ENCODE measurements at places on chromosomes 6 and 20.

- DNase-seq: peak; percentile 71
These were observed 507.3 kb upstream of the CITED2 start for GRCh38 chr6:139881728-139882211.

- no peak for DNase-seq
These were observed 264.4 kb upstream of the PRDM1 start for GRCh38 chr6:105821777-105822176.

- DNase-seq: no peak
These were observed 155.3 kb downstream of the PLCB1 start for GRCh38 chr20:8287340-8287739.

DNA sequence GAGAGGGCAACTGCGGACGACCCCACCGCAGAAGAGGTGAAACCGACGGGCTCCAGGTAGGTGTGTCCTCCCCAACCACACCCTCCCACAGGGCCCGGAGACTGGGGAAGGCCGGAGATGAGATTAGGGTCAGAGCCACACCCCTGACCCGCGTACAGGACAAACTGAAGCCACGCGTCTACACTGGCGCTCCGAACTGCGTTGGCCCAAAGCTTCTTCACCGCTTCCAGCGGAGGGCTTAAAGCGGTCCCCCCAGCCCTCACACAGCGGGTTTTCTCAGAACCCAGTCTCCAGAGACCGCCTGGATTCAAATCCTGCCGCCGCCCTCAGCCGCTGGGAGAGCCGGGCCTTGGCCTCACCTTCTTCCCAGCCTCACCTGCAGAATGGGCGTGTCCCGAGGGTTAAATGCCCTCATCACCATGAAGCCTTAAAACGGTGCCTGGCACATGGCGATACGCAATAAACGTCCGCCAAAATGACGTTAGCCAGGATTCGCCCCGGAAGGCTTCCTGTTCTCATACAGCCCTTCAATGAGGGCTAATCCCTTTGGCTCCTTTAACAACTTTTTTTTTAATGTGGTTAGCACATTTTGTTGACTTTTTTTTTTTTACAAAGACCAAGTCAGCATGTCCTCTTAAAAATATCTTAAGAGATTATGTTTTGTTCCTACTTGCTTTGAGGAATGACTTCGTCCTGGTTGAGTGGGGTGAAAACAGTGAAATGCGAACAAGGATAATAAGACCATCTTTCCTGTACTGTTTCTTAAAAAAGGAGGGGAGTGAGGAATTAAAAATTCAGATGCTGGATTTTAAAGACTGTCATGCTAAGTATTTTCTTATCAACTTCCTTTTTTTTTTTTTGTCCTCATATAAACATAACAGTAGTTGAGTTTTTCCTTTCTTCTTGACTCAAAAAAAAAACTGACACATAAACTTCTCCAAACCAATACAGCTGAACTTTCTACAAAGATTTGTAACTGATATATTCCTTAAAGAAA is 15.1 kb upstream of the ZNF217 start:
- DNase-seq: peak; percentile 57

DNA sequence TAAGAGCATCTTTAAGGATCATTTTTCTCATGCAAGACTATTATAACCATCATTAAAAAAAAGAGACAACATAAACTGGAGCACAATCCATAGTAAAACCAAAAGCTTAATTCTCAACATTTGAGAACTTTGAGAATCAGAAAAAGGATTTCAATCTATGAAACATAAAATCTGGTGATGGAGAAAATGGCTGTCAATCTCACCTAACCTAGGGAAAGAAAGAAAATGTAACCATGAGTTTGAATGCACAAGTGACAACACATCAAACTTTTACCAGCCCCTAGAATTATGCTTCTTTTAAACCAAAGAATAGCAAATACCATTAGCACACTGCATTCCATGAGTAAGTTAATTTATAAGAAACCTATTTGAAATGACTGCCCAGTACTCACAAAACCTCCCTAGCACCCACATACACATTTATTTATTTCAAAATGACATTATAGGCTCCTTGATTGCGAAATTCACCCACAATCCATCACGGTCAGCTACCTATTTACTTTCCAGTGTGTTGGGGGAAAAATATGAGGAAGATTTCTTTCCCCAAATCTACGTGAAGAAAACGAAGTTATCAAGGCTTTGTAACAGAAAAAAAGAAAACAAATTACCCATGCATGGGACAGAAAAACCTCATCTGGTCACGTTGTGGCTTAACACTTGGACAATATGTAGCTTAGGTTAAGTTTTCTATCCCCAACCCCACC is 828 bp downstream of the ASCC3 start:
- peak; percentile 47 for DNase-seq

- DNase-seq: peak; percentile 80
These were observed 16.7 kb downstream of the HMGN4 start for GRCh38 chr6:26554697-26555504.

DNA sequence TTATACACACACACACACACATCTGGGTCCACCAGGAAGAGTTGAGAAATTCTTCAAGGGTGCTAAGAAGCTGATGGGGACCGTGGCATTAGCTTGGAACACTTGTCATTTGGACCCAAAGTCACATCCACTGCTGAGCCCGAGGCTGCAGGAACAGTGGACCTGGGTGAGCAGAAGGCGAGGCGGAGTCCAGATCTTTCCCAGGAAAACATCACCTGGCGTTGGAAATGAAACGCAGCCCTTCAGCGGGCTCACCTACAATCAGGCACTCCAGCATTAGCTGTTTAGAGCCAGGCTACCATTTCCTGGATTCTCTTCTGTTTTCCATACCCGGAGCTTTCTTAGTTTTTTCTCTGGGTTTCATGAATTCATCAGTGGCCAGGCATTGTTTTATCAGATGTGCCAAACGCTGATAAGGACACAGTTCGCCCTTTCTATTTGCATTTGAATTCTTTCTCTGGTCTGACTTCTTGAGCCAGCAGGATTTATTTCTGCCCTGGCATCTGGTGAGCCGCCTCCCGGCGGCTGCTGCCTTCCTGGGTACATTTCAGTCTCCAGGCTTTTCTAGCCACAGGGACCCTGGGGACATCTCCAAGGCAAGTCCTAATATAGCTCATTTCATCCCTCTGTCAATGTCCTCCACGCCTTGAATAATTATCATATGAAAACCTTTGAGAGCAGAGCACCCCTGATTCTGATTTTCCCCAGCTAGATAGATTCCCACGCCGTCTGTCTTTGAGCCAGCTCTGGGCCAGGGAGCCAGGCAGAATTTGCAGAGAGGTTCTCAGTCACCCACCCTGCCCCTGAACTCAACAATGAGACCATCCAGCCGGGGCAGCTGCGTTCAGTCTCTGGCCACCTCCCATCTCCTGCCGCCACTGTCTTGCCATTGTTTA is 170.9 kb downstream of the TTLL2 start:
- no peak for DNase-seq

- no peak for DNase-seq
These were observed 28.1 kb downstream of the ROS1 start for GRCh38 chr6:117397536-117398227.

GRCh38 chr6:25508051-25508450 is 144.0 kb upstream of the SCGN start:
- no peak for DNase-seq

DNA sequence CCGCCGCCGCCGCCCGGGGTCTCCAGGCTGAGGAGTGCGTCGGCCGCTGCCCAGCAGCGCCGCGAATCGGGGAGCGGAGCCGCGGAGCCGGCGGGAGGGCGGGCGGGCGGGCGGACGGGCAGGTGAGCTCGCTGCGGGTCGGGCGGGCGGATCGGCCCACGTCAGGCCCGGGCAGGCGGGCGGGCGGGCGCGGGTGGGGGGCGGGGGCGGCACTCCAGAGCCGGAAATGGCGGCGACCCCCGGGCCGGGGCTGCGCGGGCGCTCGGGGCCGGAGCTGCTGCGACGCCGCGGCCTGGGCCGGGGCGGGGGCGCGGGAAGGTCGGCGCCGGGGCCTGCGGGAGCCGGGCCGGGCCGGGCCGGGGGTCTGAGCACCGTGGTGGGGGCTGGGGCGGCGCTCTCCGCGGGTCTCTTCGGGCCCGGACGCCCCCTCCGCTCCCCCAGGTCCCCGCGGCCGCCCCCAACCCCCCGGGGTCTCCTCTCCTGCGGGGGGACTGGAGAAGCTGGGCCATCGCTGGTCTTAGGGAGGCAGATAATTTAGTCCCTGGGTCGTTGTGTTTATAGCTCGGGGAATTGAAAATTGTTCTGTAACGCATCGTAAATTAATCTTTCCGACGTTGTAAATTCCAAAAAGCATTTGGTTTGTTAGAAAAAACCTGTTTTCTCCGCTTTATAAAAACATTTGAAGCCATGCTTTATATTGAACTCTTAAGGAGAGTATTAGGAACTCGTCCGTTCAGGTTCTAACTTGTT is 451 bp downstream of the DNAJC5 start:
- DNase-seq: no peak

GRCh38 chr6:133551436-133551835 is 310.3 kb downstream of the EYA4 start:
- DNase-seq: no peak

DNA sequence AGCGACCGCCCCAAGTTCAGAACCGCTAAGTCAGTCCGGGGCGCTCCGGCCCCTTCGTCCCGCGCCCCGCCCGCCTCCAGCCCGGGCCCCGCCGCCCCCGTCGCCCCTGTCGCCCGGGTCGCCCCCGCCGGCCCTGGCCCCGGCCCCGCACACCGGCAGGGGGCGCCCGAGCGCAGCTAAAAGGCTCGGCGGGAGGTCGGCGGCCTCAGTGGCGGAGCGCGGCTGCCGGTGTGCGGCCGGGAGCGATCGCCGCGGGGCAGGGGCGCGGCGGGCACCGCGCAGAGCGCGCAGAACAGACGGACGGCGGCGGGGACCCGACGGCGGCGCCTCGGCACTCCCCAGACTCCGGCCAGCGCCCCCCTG is at the start of gene FNDC1:
TSS of gene FNDC1 (plus strand) at position 208 of the 363 bp plus-strand sequence. CDS start 197 bp downstream, outside the sequence.
- DNase-seq: no peak

DNA sequence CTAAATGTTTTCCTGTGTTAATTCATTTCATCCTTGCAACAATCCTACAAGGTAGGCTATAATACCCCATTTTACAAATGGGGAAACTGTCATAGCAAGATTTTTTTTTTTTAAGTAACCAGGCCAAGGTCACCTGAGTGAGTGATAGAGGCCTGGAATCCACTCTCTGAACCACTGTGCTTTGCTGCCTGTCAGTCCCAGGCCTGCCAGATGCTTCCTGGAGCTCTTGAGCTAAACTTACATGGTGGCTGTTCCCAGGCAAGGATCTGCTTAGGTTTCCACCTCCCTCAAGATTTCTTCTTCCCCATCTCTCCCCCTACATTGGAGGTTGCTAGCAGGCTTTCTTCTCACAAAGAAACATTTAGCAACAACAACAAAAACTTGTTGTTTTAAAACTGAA is 32.7 kb upstream of the RNF8 start:
- DNase-seq: no peak

DNA sequence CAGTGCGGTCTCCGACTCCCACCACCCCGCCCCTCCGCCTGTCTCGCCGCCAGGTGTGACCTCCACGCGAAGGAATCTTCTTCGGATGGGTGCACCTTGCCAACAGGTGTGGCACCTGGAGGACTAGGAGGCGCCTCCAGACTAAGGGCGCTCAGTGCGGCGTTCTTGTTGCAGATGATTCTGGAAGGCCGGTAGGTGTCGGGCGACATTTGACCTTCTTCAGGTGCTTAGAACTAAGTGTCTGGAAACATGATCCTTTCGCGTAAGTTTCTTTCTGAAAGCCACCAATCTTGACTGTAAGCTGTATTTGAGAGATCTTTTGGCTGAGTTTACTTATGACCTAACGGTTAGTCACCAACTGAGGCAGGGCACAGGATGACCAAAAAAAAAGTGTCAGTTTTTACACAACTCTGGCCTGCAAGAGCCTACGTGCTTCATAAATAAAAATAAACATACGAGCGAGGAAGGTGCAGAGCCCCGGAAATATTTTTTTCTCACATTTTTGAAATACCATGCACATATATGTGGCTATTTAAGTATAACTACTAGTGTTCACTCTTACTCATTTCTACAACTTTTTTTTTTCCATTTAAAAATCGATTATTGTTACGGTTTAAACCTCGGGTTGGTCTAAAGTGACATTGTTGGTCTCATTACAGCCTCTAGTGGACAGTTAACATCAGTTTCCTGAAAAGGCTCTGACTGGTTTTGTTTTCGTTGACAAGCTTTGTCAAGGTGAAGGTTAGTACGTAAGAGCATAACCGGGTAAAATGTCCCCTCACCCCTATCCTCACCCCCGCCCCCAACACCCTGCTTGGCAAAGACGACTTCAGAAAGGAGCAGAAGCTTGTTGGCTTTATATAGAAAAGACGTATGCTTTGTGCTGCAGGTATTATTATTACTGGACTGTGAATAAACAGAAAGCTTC is 1.6 kb upstream of the ATXN1 start:
- peak; percentile 98 for DNase-seq

GRCh38 chr6:136288566-136289326 is 900 bp downstream of the BCLAF1 start:
- DNase-seq: peak; percentile 99

DNA sequence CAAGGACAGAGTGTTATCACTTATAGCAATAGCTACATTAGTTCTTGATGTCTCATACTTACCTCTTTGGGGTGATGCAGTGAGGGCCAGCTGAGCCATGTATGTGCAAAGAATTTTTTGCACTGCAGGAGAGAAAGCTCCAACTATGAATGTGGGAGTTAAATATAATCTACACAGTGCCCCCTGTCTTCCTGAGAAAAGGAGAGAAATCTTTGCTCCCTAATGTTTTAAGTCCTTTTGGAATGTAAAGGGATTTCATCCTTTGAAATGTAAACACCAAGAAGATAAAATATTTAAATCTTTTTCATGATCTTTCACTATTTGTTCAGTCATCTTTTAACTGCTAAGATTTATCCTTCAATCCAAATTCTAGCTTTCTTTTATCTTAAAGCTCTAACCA is 822.1 kb downstream of the TENT5A start:
- DNase-seq: no peak

GRCh38 chr6:71292001-71292400 is 3.4 kb downstream of the OGFRL1 start:
- DNase-seq: peak; percentile 7

DNA sequence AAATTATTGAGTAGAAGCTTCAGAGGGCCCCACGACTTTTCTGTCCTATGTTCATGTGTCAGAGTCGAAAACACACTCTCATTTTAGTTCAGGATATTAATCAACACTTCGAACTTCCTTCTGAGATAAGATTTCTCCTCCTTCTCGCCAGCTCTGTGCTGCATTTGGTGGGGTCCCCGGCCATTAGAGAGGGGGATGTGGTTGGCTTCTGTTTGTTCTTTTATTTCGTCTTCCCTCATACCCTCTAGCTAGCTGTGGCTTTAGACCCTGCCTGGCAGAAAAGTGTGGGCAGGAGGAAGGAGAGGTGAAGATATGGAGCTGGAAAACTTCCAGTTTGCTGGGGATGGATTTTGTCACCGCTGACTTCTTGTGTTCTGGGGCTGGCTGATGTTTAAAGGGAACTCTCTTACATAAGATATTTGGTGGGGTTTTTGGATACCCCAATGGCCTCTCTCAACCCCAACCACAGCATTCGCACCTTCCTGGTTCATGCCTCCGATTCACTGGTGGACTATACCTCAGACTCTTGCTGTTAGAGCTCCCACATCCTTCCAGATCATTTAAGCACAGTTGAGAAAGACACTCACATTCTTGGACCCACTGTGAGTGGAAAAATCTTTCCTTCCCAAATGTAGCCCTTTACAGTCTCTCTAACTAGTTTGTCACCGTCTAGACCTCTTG is 30.7 kb upstream of the TMX4 start:
- DNase-seq: no peak

Measured in M059J (cell line).